Pancreas (tissue), 10 donors: ENCODE measurements at places on chromosomes 1 and 21. TPM values are rescaled to one million over a fixed set of nuclear protein-coding genes. Genes with fewer than 3 reads are reported as not detected.
A peak's percentile ranks its signal among the peaks of the same experiment; 100 is the strongest.

- peaks cover 18% of the 10 kb centered on the region for H3K4me1 ChIP-seq
- no peak overlapping the region for H3K27ac ChIP-seq
- DNase-seq = no peak
These were observed 15.8 kb downstream of the PROK1 start for GRCh38 chr1:110466646-110467280.

GRCh38 chr21:44294391-44295162 is 5.3 kb upstream of the PFKL start:
- no peaks in the 10 kb centered on the region for H3K36me3 ChIP-seq
- peak; percentile 53 for DNase-seq
- H3K4me1 ChIP-seq = peaks cover 5% of the 10 kb centered on the region
- H3K27ac ChIP-seq = no peak overlapping the region
- no peak overlapping the region for H3K4me3 ChIP-seq
- H3K27me3 ChIP-seq = no peaks in the 10 kb centered on the region

DNA sequence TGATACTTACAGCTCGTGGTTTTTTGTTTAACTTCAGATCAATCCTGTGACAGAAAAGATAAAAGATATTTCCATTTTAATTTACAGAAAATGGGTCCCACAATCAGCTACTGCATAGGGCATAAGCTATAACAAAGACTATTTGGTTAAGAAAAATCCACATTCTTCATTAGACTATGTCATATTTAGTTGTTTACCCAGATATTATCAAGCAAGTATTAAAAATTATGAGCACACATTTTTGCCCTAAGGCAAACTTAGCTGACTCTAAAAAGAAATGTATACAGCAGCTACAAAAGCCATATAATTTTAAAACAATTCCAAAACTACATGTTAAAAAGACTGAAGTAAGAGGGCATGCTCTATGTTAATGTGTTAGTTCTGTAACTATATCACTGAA is 18.7 kb downstream of the MEAF6 start:
- H3K36me3 ChIP-seq = peaks cover 9% of the 10 kb centered on the region
- H3K27ac ChIP-seq = no peak overlapping the region
- H3K4me1 ChIP-seq = peaks cover 24% of the 10 kb centered on the region
- H3K27me3 ChIP-seq = no peaks in the 10 kb centered on the region

DNA sequence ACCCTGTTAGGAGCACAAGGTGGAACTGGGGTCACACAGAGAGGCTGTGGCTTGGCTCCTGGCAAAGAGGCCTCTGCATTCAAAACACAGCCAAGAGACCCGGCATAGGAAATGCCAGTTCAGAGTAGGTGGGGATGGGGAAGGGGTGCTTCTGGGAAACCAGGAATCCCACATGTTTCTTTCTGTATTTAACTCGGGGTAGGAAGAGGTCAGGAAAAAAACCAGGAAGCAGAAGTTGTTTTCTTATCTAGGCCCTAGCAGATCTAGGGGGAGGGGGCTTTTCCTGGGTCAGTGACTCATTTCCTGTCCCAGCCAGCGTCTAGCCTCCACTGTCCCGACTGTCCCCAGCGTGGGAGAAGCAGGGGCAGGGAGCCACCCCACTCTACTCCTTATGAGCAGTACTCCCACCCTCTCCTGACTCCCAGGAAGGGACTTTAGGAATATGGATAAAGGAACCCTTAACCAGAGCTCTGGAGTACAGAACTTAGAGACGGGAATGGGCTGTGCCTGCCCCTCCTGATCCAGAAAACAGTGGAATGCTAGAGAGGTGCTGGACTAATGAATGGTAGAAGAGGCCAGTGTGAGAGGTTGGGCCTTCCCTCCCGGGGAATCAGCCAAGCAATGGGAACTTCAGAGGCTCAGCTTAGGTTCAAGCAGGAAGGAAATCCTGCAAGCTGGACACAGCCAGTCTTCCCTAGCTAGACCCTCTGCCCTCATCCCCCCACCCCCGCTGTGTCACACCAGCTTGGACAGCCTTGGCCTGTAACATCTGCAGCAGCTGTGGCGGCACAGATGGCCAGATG is 5.7 kb downstream of the FHL3 start:
- no peaks in the 10 kb centered on the region for H3K36me3 ChIP-seq
- no peaks in the 10 kb centered on the region for H3K27me3 ChIP-seq
- peak overlapping the region; percentile 38 for H3K27ac ChIP-seq
- H3K4me3 ChIP-seq = no peak overlapping the region
- H3K4me1 ChIP-seq = peaks cover 8% of the 10 kb centered on the region
- DNase-seq = peak; percentile 49

Gene LCE1B
- not detected for polyA plus RNA-seq

Gene ISG15
- polyA plus RNA-seq = 45.0 TPM
